Stimulated activated CD4-positive, alpha-beta T cell treated with anti-CD3 and anti-CD28 coated beads, TNF-alpha, amount 100 ng/mL, for 24 hours (primary cell): ENCODE measurements at places on chromosomes 2 and 18.
A peak's percentile ranks its signal among the peaks of the same experiment; 100 is the strongest.

- no peak for DNase-seq
Observed at GRCh38 chr2:101440127-101440738, 34.7 kb downstream of the RFX8 start.

DNA sequence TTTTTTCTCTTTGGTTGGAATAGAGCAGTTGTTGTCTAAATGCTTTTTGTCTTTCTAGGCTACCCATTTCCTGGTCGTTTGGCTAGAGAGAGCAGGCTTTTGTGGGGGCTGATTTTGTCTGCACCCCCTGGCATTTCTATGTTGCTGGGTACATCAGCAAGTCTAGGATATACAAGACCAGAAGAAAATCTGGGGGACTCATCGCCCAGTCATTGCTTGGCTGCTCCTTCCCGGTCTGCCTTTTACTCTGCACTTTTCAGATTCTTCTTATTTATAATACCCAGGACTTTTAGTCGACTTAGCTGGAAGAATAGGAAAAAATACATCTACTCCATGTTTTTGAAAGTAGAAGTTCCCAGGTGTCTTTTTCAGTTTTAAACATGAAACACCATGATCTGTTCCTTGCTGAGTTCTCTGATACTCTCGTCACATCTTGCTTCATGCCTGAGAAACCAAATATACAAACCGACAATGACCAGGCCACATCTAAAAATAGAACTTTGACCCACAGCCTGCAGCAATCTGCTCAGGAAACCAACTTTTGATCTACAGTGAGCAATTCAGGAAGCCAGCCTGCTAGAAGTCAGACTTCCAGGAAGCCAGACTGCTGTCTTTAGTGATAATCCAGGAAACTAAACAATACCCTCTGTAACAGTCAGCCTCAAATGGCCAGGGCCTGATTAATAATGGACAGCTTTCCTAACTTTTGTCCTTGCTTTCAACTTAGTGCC lies 163.8 kb upstream of the MEX3C start:
- DNase-seq: no peak

DNA sequence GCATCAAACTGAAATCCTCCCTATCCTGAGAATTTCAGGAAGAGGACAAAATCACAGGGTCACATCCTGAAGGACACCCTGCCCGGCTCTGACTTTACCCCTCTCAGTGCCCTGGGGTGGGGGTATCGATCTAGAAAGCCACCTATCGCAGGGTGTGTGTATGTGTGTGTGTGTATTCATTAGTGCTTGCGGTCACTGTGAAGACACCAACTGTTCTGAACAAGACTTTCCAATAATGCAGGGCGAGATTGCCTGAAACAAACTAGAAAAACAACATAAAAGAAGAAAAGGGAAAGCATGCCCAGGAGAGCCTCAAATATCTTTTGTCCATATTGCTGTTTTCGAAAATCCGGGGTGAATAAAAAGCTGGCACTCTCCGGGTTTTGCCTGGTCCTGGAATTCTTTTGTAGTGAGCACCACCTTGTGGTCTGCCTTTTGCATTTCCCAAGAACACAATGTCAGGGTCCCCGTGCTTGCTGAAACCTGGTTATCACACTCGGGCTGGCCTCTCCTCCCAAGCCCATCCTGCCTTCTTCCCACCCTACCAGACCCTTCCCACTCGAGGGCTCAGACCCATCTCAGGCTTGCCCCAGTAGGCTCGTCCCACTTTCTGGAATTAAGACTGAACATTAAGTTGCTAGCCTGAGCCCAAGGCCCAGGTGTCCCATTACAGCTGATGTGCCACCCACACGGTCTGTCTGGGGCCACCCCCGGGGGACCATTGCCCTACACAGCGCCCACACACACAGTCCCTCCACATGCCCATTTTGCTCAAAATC lies 25.0 kb upstream of the COPS8 start:
- DNase-seq: no peak

- no peak for DNase-seq
Observed at GRCh38 chr18:56795381-56795780, 144.2 kb downstream of the WDR7 start.

DNA sequence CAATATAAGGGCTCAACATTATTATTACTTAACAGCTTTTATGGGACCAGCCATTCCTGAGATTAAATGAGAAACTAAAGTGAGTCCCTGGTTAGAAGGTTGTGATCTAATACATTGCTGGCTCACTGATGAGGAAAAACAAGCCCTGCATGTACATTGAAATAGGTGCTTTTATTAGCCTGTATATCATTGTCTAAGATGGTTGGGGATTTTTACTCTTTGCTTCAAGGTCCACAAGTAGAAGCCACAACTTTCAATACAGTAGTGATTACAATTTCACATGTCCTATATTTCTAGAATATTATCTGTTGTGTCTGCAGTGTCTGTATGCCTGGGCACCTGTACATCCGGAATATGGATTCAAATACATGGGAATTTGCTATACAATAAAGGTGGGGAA lies 104.1 kb upstream of the FZD5 start:
- no peak for DNase-seq

DNA sequence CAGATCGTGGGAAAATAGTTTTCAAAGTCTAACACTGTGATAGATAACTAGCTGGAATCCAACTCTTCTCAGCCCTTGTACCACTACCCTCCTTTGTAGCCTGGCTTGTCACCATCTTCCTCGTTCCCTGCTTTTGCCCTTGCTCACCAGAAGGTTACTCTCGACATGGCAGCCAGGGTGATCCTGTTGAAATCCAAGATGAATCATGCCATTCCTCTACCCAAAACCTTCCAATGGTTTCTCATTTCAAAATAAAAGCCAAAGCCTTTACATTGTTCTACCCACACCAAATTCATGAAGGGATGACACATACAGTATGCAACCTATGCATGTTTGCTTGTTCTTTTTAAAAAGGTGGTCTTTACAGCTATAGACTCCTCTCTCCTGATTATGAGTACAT lies 45.7 kb downstream of the STAT4 start:
- DNase-seq: no peak

GRCh38 chr2:20668451-20668850 lies 1.5 kb downstream of the GDF7 start:
- no peak for DNase-seq

GRCh38 chr2:9003616-9004337 lies at the start of gene MBOAT2:
MBOAT2 (minus strand) TSS chr2:9003684; CDS start chr2:9003614, 70 bp downstream.
- DNase-seq: peak; percentile 38

- DNase-seq: no peak
Observed at GRCh38 chr2:61702088-61702467, 151.8 kb downstream of the FAM161A start.

- no peak for DNase-seq
Observed at GRCh38 chr2:222284466-222284865, 14.3 kb downstream of the PAX3 start.

- no peak for DNase-seq
Observed at GRCh38 chr2:120228503-120228902, 5.3 kb upstream of the TMEM185B start.

DNA sequence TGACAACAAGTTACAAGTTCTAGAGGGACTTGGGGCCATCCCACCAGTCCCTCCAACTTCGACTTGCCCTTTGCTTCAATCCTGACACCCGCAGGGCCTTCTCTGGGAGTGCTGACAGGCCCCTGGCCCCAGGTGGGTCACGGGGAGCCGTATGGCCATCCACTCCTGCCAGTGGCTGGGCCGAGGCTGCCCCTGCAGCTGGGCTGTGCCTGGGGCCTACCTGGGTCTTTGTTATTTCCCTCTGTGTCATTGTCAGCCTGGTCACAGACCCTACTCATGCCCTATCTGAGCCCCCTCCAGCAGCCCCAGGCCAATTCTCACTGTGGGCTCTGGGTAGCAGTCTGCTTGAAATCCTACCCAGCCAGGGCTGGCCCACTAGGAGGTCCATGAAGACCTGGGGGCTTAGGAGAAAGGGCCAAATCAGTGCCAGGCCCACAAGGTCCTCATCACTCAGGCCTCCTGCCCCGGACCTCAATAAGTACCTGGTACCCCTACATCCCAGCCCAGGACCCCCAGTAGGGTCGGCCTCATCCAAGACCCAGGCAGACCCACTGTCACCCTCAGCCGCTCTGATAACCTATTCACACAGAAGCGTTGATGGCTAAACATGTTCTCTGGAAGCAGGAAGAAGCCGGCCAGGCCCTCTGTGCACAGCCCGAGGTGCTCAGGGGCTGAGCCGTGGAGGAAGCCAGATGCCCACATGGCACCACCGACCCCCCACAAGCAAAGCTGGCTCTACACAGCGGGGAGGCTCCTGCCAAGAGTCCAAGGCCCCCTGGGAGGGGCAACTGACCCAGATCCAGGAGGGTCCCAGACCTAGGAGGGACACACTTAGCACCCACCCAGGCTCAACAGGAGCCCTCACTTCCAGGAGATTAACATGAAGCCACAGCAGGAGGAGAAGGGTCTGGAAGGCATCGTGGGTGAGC lies 57.7 kb downstream of the BIN1 start:
- no peak for DNase-seq

- DNase-seq: no peak
Observed at GRCh38 chr2:128558895-128559532, 240.3 kb upstream of the HS6ST1 start.

GRCh38 chr2:231780123-231780908 lies 766 bp downstream of the PDE6D start:
- no peak for DNase-seq

- no peak for DNase-seq
Observed at GRCh38 chr2:189221811-189222467, 42.4 kb upstream of the COL5A2 start.

DNA sequence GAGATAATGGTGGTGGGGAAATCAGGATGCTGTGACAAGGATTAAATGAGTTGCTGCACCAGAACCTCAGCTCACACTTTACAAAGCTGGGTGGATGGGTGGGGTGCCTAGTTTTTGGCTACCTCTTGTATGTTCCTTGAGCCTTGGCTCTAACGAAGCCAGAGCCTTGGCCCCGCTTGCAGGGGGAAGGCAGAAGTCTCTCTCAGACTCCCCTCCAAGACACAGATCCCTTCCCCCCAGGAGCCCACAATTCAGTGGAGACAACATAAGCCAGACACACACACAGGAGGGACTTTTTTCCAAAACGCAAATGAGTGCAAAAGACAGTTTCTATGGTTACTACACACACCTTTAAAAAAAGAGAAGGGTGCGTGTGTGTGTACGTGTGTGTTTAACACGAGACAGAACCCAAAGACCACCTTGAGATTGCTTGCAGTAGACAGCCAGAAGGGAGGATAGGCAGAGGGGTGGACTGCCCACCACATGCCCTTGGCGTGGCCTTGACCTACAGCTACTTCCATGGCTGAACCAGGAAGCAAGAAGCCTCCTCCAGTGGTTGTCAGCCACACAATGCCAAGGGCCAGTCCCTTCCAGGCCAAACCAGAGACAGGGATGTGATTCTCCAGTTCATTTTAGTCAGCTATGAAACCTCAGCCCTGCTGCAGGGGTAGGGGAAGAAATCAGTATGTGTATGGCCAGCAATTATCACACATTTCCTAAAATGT lies 70.3 kb downstream of the BCL2L11 start:
- no peak for DNase-seq
